ENCODE measurements at places on chromosomes 12 and 14.

DNA sequence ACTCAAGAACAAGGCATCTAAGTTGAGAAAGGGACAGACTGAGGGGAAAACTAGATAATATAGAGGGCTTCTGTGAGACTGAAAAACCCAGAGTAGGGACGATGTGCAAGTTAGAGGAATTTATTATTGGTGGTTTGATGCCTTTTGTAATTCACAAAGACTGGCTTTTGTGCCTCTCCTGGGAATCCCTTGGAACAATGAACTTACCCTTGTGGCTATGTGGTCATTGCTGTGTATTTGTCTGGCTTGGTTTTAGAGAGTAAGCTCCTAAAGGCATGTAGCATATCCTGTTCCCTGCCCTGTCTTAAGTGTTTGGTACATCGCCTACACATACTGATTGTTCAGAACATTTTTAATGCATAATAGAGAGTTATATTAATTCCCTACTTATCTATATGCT, 26.6 kb downstream of the DCN start:
- DNase-seq: no peak

- peak; percentile 53 for DNase-seq
Measured at GRCh38 chr12:105945880-105946279, 192.9 kb downstream of the NUAK1 start.

DNA sequence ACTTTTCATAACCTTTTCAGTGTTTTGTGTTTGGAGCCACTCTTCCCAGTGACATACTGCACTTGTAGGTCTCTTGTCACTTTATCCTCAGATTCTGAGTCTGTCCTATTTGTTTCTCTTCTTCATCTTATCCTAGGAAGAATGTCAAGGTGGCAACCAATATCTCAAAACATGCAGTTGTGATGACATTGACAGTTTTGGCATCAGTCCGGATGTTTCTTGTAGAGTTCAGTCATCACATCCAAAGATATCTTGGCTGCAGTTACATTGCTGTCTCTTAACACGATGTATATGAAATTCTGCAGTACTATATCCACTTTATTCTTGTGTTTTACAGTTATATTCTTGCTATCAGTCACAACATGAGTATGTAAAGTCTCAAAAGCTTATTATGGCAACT, 6.4 kb downstream of the ADIPOR2 start:
- no peak for DNase-seq

DNA sequence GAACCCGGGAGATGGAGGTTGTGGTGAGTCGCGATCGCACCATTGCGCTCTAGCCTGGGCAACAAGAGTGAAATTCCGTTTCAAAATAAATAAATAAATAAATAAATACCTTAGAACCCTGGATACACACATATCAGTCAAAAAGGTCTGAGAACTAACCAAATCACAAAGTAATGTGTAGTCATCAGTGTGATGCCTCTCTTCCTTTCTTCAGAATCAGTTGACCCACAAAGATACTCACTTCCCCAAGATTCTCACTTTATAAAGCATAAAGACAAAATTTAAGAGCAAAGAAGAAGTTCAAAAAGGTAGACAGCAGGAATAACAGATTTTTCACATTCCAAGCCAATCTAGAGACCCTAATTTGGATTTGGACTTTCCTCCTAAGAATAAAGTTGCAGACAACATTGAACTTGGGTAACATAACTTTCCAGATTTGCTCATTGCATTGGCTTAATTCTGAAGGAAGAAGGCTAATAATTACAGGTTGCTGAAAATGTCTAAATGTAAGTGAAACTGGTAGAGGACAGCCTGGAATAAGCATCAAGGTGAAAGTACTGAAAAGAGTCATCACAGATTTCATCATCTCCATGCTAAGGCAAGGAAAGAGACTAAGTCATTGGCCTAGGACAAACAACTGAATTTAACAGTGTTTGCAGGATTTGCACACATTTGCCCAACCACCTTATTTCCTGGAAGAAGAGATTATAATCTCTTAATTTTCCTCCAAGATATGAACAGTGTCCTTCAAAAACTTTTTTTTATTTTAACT, 17.4 kb downstream of the TMED10 start:
- no peak for DNase-seq

DNA sequence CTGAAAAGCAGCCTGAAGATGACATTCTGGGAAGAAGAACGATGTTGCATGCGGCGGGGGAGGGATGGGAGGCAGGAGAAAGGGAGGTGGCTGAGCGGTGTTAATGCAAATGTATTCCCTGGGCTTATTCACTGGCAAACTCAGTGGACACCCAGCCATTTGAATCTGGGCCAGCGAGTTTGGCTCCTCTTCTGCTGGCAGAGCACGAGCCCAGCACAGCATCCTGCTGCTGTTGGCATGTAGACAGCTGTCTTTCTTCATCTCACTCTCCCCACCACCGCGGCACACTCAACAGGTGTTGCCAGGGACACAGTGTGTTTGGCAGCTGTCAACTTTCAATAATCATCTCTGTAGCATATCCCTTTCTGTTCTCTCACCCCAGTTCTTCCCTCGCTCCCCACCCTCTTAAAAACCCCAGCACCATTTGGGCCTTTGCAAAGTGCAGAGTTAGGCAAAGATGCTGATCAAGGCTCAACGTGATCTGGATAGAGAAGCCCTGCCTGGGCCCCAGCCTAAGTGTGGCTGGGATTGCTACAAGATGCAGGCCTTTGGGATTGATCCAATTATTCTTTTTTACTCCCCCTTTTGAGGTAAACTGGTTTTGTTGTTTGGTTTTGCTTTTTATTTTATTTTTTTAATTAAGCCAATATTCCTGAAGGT, 131.9 kb downstream of the EXOC5 start:
- DNase-seq: no peak

GRCh38 chr14:42113358-42114069, 506.8 kb downstream of the LRFN5 start:
- DNase-seq: no peak

GRCh38 chr12:47983541-47984115, 20.2 kb downstream of the TMEM106C start:
- DNase-seq: no peak

- no peak for DNase-seq
Measured at GRCh38 chr14:61648377-61648776, 46.9 kb upstream of the HIF1A start.

DNA sequence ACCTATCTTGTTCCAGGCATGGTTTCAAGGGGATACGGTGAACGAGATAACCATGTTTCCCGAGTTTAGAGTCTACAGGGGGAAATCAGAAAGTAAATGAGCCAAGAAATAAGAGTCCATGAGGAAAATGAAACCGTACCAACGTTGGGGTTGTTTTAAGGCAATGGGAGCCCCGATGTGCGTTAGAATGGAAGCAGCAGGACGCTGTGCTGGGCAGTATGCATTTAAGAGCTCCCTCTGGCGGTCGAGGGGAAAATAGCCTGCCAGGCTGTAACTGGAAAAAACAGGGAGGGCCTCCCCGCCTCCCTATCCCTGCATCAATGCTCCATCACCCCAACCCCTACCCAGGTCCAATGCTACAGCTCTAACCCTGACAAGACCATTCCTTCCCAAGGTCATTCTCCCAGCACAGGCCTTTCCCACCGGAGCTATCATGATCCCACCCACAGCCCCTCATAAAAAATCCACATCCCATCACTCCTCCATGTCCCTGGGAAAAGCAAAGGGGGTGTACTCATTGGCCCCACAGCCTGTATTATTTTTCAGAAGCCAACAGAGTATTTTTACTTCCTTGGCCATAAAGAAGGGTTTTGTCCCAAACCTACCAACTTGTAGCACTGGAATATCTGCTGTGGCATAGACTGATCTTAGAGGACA, 226.3 kb upstream of the NOS1 start:
- DNase-seq: peak; percentile 79

DNA sequence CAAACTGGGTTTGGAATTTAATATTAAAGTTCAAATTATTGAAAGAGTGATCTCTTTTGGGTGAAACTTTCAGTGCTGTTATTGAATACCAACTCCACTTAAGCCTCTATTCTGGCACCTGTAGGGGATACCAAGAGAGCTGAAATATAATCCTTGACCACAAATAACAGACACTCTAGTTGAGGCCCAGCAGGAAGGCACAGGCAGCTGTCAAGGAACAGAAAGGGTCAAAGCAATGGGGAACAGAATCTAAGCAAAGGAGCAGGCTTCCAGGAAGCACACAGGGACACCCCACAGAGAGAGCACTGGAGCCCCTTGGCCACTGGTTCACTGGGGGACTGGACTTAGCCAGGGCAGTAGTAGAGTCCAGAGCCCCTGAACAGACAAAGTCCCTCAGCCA, 120.9 kb upstream of the SFSWAP start:
- DNase-seq: no peak

- no peak for DNase-seq
Measured at GRCh38 chr14:54627540-54628363, 60.8 kb downstream of the SAMD4A start.
